ENCODE measurements at places on chromosomes 11 and 22.

DNA sequence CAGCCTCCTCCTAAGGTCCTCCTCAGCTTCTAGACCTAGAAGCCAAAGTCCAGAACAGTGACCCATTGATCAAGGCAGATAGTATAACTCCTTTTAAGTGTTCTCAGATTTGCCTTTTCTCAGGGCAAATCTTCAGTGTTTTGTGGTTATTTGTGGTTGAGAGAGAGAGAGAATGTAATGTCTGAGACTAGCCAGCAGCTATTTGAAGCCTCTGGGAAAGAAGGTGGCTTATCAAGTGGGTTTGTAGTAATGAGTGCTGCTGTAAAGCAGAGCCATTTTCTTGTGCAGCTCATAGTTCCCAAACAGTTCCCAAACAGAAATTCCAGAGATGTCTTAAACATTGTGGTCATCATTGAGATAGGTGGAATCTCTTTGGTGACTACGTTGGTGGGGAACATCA is 89.5 kb downstream of the RNF169 start:
- DNase-seq: no peak
- H3K27ac ChIP-seq: no peak overlapping the region
- no peak overlapping the region for H3K4me3 ChIP-seq
- H3K4me1 ChIP-seq: no peaks in the 10 kb centered on the region

- H3K36me3 ChIP-seq: no peaks in the 10 kb centered on the region
- DNase-seq: no peak
- no peaks in the 10 kb centered on the region for H3K27me3 ChIP-seq
- no peak overlapping the region for H3K27ac ChIP-seq
These were observed 374.1 kb downstream of the TENM4 start for GRCh38 chr11:79066456-79067351.

DNA sequence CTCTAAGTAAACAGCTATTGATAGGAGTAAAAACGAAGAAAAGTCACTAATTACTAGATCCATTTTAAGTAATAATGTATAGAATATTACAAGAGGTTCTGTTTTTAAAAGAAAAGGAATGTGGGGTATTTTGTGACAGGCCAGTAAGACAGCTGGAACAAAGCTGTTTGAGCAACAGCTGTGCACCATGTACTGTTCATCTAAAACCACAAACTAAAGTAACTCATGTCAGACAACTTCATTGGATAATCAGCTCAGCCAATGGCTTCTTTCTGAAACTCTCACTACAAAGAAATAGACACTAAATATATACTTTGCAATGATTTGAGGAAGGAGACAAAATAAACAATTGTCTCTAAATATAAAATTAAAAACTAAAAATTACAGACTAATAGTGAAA is 16.1 kb downstream of the RRAS2 start:
- H3K27me3 ChIP-seq: no peaks in the 10 kb centered on the region
- H3K27ac ChIP-seq: no peak overlapping the region
- no peak overlapping the region for H3K4me3 ChIP-seq
- no peaks in the 10 kb centered on the region for H3K36me3 ChIP-seq
- DNase-seq: no peak

- H3K27me3 ChIP-seq: no peaks in the 10 kb centered on the region
- H3K36me3 ChIP-seq: no peaks in the 10 kb centered on the region
- no peaks in the 10 kb centered on the region for H3K4me1 ChIP-seq
These were observed 349.9 kb upstream of the ANO3 start for GRCh38 chr11:25981998-25982397.

- DNase-seq: no peak
- no peak overlapping the region for H3K27ac ChIP-seq
- H3K4me3 ChIP-seq: peak overlapping the region; percentile 36
- peaks cover 98% of the 10 kb centered on the region for H3K27me3 ChIP-seq
These were observed 5.4 kb downstream of the PAX6 start for GRCh38 chr11:31805629-31806185.

- no peak for DNase-seq
- H3K4me3 ChIP-seq: no peak overlapping the region
- peaks cover 5% of the 10 kb centered on the region for H3K27me3 ChIP-seq
- H3K4me1 ChIP-seq: no peaks in the 10 kb centered on the region
- H3K36me3 ChIP-seq: no peaks in the 10 kb centered on the region
These were observed 19.7 kb upstream of the PHF21B start for GRCh38 chr22:45029501-45029900.

DNA sequence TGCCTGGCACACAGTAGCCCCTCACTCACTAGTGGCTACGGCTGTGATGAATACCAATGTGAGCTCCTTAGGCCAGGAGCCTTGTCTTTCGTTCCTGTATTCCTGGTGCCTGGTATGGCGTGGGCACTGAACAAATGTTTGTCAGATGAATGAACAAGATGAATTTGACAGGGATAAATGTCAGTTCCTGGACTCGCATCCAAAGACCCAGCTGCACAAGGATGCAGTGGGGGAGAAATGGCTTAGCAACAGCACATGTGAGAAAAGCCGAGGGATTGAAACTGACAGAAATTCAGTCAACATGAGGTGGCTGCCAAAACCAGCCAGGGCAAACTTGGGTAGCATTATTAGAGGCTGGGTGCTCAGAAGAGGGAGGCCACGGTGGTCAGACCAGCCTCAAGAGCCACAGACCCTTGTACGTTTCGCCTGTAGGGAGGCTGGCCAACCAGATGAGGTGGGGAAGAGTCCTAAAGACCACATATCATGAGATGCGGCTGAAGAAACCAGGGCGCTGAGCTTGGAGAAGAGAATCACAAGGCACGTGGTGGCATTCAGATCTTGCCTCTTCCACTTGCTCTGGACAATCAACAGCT is 7.7 kb upstream of the SLC22A8 start:
- no peaks in the 10 kb centered on the region for H3K4me1 ChIP-seq
- peaks cover 9% of the 10 kb centered on the region for H3K27me3 ChIP-seq
- no peak overlapping the region for H3K4me3 ChIP-seq

GRCh38 chr11:30735946-30736345 is 149.8 kb upstream of the MPPED2 start:
- no peaks in the 10 kb centered on the region for H3K4me1 ChIP-seq
- no peak overlapping the region for H3K27ac ChIP-seq
- no peak for DNase-seq
- H3K27me3 ChIP-seq: no peaks in the 10 kb centered on the region

GRCh38 chr22:35674335-35674734 is 26.1 kb downstream of the APOL6 start:
- no peak for DNase-seq
- H3K4me1 ChIP-seq: peaks cover 14% of the 10 kb centered on the region
- no peak overlapping the region for H3K27ac ChIP-seq
- no peak overlapping the region for H3K4me3 ChIP-seq
- no peaks in the 10 kb centered on the region for H3K36me3 ChIP-seq

DNA sequence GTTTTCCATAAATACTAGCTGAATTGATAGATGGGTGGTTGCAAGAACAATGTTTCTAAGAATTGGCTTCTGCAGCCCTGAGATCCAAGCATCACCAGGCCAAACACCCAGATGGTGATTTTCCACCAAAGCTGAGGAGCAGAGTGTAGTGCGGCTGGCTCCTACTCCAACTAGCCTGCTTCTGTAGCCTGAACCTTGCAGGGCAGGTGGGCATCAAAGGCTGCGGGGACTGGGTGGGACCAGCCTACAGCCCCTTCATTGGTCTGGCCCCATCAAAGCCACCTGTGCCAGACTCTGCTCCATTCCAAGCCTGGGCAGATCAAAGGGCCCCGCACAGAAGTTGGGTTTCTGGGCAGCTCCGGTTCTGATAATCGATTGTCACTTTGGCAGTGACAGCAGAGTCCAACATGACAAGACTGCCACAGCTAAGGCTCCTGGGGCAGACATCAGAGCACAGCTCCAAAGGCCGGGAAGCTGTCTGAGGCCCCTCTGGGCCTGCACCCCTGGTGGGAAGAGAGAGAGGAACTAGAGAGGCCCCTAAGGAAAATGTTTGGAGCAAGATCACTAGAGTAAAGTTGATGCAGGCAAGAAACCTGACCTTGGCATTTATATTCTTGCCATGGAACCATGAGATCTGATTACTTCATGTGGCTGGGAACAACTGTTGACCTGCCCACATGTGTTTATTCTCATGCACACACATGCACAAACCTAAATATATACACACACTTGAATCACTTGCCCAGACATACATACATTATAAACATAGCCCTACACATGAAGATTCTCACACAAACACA is 582.9 kb downstream of the INSC start:
- no peaks in the 10 kb centered on the region for H3K27me3 ChIP-seq
- DNase-seq: no peak
- H3K4me1 ChIP-seq: no peaks in the 10 kb centered on the region
- H3K4me3 ChIP-seq: no peak overlapping the region
- no peaks in the 10 kb centered on the region for H3K36me3 ChIP-seq

- H3K36me3 ChIP-seq: no peaks in the 10 kb centered on the region
- no peak for DNase-seq
- H3K27me3 ChIP-seq: no peaks in the 10 kb centered on the region
These were observed 161.5 kb upstream of the ARHGAP42 start for GRCh38 chr11:100525635-100526034.

- no peaks in the 10 kb centered on the region for H3K36me3 ChIP-seq
- no peak overlapping the region for H3K27ac ChIP-seq
- DNase-seq: no peak
- H3K27me3 ChIP-seq: peaks cover 26% of the 10 kb centered on the region
- peak overlapping the region; percentile 38 for H3K4me3 ChIP-seq
- peaks cover 4% of the 10 kb centered on the region for H3K4me1 ChIP-seq
These were observed 579.3 kb downstream of the BUD13 start for GRCh38 chr11:116193321-116194131.

DNA sequence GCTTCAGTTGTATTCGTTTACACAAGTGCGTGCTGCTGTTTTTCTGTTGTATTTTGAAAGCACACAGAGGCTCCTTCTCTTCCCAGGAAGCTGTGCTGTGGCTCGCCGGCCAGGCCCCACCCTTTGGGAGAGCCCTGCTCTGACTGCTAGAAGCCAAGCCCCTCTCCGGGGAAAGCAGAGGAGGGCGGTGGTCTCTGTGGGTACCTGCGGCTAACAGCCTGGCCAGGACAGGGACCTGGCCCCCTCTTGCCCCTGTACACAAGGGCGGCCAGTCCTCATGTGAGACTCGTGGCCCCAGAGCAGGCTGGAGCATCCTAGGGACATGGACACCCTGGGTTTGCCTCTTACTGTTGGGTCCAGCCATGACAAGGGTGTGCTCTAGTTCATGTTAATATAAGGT is 14.8 kb downstream of the MOB2 start:
- H3K27me3 ChIP-seq: no peaks in the 10 kb centered on the region
- no peak overlapping the region for H3K27ac ChIP-seq
- no peak overlapping the region for H3K4me3 ChIP-seq
- DNase-seq: no peak
- no peaks in the 10 kb centered on the region for H3K36me3 ChIP-seq

GRCh38 chr22:44206330-44206645 is 25.6 kb downstream of the PARVG start:
- H3K4me3 ChIP-seq: no peak overlapping the region
- no peaks in the 10 kb centered on the region for H3K27me3 ChIP-seq
- no peak overlapping the region for H3K27ac ChIP-seq
- H3K4me1 ChIP-seq: no peaks in the 10 kb centered on the region
- DNase-seq: no peak

- H3K36me3 ChIP-seq: no peaks in the 10 kb centered on the region
- no peak overlapping the region for H3K4me3 ChIP-seq
- no peaks in the 10 kb centered on the region for H3K27me3 ChIP-seq
- peaks cover 7% of the 10 kb centered on the region for H3K4me1 ChIP-seq
These were observed 7.1 kb downstream of the CD44 start for GRCh38 chr11:35146074-35146521.

DNA sequence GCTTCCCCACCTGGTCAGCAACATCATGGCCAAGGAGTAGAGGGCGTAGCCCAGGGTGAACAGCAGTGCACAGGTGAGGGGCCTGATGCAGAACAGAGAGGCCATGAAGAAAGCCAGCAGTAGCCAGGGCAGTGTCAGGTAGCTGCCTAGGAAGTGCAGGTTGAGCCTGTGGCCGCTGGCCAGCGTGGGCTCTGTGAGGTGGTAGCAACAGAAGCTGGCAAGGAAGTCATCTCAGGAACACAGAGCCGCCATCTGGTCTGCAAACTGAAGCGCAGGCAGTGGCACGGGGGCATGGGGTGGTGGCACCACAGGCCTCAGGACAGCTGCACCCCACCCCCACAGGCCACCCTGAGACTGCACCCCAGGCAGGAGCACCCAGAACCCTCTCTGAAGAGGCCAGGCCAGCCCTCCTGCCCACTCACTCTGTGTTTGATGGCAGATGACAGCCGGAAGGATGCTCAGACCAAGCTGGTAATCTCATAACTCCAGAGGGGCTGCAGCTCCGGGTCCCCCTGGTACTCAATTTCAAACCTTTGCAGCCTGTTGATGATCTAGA is 95.3 kb downstream of the MED15 start:
- H3K27ac ChIP-seq: no peak overlapping the region
- no peak overlapping the region for H3K4me3 ChIP-seq
- H3K27me3 ChIP-seq: no peaks in the 10 kb centered on the region
- H3K4me1 ChIP-seq: no peaks in the 10 kb centered on the region
- DNase-seq: no peak

GRCh38 chr11:123566852-123567251 is 87.6 kb downstream of the SCN3B start:
- H3K4me1 ChIP-seq: no peaks in the 10 kb centered on the region
- no peak for DNase-seq
- no peaks in the 10 kb centered on the region for H3K36me3 ChIP-seq
- no peaks in the 10 kb centered on the region for H3K27me3 ChIP-seq
- H3K4me3 ChIP-seq: no peak overlapping the region

DNA sequence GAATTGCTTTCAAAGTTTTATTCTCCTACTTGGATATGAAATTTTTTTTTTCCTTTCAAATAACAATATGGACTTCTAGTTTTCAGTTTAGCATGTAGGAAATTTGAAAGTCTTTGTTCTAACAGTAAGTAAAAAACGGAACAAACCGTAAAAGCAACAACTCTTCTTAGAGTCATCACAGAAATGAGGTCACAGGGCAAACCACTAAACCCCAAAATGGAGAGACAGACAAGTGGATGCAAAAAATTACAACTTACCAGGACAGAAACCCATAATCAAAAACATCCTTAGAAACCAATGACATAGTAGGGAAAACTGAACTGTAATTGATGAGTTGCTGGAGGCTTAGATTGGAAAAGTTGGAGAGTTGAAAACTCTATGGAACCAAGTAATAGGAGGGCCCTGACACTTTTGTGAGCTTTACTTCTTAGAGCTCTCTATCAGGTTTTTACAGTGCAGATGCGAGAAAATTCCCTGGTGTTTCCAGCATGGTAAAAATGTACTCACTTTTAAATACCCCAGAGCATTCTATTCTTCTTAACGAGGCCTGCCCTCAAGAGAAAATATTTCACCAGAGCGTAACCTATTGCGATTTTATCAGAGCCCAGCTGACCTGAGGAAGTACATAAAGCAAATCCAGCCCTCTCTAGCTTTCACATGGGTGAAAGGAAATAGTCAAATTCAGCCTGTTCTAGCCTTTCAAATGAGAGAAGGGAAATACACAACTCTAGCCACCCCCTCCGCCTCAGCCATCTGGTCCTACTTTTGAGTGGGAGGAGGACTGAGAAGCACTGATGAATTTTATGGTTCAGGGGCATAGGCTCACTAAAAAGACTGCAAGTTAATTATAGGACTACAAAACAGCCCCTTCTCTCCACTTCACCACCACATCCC is 39.1 kb downstream of the CASP12 start:
- no peaks in the 10 kb centered on the region for H3K36me3 ChIP-seq
- no peak overlapping the region for H3K4me3 ChIP-seq
- DNase-seq: no peak
- no peaks in the 10 kb centered on the region for H3K4me1 ChIP-seq

Measured in gastrocnemius medialis (tissue), 4 donors.